Liver (tissue), 10 donors: ENCODE measurements at places on chromosomes 4 and X.

- DNase-seq, result no peak
Measured at GRCh38 chrX:149948016-149948415, 9.7 kb upstream of the EOLA2 start.

GRCh38 chr4:95105112-95105511, 347.4 kb downstream of the BMPR1B start:
- DNase-seq, result no peak

DNA sequence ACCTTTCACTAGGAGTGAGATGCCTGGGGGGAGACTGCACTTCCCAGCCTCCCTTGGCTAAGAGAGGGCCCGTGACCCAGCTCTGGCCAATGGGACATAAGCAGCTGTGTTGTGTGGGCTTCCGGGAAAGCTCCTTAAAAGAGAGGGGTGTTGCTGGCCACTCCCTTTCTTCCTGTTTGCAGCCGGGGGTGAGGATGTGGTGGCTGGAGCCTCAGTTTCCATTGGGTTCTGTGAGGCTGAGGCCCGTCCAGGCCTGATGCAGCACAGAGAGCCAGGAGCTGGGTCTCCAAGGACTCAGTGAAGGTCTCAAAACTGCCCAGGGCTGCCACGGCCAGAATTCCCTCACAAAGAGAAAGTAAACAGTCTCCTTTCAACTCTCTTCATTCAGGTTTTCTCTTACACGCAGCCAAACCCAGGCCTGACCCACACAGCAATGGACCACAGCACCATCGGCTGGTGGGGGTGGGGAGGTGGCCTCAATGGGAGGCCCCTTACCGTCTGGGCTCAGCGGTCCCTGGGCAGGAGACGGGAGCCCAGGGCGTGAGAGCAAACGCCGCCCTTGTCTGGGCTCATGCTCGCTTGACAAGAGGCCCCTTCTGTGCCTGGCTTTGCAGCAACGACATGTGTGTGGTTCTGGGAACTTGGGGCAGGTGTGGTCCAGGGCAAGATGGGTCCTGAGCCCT, 6.6 kb downstream of the NKX1-1 start:
- DNase-seq, result no peak

- DNase-seq, result no peak
Measured at GRCh38 chr4:73603271-73603710, 16.9 kb downstream of the RASSF6 start.

DNA sequence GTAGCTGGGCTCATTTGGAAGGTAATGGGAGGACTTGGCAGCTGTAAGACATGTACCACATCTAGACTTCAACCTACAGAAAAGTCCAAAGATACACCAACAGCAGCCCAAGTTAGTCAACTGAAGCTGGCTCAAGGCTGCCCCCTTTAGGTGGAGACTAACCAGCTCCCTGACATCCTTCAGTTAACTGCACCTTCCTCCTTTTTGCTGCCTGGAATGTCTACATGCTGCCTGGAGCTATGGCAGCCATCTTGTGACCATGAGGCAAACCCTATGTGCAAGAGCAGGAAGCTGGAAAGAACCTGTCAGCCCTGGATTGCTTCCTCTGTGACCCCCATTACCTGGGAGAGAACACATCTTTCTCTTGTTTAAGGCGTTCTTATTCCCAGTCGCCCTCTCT, 25.8 kb downstream of the ARSD start:
- no peak for DNase-seq

DNA sequence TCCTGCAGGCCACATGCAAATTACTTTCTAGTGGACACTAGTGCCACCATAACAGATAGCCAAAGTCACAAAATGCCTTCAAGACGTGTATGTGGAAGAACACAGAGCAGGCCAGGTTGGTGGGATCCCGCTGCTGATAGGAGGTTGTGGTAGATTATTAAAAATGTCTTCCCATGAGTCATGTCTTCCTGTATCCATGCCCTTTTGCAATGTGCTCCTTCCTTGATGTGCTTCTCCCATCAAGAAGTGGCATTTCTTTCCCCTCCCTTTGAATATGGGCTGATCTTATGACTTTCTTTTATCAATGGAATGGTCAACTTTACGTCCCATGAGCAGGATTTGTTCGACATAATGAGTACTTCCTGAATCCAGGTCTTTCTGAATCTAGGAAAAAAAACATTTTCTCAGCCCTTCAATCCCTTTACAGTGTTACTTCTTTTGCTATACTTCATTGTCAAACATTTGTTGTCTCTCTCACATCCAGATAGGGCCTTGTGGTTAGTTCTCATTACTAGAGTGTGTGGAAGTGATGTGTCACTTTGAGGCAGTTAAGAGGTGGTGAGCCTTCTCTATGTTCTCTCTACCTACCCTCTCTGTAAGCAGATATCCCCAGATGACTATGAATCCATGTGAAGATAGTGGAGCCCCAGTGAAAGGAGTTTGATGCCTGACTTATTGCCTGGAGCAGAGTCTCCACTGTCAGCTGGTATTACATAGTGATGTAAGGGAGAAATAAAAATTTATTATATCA, 519.2 kb upstream of the DIPK2B start:
- DNase-seq, result no peak

DNA sequence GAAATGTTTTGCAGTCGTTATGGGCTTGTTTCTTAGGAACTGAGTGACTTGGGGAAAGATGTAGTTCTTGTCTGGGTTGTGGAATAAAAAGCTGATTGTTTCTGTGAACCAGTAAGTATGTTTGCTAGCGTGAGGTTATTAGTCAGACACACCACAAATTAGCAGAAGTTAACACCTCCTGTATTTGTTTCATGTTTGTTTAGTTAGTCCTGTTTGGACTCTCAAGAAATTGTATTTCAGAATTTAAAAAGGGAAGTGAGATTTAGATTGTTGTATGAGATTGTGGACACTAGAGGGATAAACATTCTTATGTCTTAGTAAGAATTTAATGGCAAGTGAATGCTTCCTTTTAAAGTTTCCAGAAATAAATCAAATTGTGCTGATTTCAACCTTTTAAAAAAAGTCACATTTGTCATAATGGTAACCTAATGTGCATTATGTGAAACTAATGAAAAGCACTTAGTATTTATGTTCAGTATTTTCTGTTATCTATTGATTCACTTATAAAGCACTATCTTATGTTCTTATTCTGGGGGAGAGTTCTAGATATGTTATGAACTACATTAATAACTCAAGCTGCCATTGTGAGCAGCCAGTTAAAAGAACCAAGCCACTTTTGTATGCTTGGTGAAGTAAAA, 25.6 kb downstream of the ATP10D start:
- DNase-seq, result no peak

DNA sequence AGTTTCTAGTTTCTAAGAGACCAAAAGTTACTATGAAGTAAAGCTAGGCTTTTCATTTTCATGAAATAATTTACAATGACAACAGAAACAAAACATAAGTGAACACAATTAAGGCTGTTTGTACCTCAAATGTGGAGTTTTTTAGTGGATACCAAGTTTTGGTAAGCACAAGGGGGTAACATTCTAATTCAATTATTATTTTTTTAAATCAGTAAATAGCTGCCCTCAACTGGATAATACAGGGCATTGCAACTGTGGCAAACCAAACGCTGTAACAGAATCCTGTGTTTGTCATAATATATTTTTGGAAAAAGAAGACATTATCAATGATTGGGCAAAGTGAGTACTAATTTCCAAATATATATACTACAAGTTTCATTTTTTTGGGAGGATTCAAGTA, 150.3 kb downstream of the FBXW7 start:
- no peak for DNase-seq

DNA sequence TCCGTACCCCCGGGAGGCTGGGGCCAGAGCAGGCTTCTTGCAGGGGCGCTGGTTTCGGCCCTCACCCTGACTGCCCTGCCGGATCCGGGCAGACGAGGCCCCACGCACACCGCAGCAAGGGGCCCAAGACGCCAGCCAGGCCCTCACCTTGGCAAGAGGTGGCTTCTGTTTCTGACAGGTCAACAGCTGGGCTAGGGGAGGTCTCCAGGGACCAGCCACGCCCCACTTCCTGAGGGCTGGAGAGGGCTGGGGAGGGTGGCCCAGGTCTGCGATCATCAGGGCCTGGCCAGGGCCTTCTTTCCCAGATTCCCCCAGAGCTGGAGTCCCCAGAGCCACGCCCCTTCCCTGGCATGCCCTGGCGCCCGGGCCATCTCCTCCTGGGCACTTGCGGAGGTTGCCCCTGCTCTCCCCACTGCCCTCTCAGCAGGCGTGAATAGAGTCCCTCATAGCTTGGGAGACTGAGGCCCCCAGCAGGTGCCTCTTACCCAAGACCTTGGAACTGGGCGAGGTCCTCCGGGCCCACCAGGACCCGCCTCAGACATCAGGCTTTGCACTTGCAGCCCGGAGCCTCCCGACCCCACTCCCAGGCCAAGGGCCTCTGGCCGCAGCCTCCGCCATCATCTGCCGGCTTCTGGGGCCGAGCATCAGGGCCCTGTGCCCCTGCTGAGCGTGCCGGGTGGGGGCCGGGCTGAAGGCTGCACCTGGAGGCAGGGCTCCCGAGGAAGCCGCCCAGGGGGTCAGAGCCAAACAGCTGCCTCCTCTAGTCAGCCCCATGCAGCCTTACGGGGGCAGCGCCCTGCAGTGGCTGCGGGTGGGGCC, 6.3 kb upstream of the FGFR3 start:
- DNase-seq, result no peak

DNA sequence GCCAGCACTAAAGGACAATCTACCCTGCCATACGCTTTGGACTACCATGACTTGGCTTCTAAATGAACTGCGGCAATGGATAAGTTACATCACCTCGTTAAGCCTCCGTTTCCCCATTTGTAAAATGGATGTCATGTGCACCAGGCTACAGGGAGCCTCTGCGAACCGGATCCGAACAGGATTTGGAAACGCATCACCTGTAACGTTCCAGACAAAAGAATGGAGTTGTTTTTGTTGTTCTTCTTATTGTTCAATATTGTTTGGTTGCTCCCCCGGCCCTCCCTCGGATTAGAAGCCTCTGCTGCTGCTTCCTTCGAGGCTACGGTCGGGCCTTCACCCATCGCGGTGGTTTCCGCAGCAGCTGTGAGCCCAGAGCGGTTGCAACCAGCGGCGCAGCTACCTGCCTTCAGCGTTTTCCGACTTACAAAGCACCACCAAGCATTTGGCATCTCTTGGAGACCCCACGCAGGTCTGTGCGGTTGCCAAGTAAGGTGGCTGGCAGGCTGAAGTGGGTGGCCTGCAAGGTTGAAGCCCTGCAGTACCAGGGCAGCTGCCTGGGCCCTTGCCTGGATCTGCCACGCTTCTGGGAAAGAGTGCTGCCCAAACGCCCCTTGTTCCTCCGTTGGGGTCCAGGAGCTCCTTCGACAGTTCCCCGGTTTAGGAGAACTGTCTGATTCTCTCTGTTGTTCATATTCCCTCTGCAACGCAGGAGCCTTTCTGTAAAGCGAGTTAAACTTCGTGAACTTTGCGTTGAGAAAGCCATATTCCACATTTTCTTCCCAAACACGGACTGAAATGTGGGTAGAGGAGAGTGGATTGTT, 7.1 kb downstream of the NKX3-2 start:
- no peak for DNase-seq

- DNase-seq, result no peak
Measured at GRCh38 chrX:57282568-57282967, 3.9 kb upstream of the FAAH2 start.

DNA sequence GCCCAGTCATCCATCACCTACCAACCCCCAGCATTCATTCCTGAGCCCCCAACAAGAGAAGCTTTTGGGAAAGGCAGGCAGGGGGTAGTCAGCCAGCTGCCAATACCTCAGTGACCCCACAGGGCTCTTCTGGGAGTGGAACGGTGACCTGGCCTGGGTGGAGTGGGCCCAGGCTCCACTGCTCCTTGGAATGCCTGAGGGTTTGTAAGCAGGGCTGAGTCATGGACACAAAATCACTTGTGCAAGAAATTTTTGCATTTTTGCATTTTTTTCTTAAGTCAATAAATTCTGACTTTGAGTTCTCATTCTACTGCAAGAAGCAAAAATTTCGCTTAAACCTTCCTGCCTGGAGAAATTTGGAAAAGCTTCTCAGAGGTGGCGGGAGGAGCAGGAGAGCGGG, 18.5 kb downstream of the SORCS2 start:
- DNase-seq, result no peak

DNA sequence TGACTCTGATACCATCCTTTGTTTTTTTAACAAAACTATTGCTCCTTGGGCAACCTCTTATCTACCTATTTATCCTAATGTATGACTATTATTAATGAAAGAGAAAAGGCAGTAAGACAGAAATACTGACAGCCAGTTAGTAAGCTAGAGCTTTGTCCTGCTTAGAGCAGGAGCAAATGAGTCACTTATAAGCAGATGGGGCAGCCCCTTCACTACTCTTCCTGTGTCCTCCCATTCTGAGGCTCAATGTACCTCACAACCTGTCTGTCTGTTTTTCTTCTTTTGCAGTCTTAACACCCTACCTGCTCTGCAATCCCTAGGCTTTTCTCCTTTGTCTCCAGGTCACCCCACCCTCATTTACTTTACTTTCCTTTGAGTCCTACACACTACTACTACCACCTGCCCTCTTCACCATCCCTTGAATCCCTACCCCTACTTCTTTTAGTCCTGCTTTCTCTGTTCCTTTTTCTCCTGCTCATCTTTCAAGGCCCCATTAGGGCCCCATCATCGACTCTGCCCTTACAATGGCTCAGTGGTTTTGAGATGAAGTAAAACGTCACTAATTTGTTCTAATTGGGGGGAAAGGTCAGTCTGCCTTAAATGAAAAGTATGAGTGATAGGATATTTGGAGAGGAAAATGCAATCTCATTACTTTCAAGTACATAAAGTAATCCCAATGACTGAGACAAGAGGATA, 294.3 kb downstream of the GUCY2F start:
- no peak for DNase-seq

DNA sequence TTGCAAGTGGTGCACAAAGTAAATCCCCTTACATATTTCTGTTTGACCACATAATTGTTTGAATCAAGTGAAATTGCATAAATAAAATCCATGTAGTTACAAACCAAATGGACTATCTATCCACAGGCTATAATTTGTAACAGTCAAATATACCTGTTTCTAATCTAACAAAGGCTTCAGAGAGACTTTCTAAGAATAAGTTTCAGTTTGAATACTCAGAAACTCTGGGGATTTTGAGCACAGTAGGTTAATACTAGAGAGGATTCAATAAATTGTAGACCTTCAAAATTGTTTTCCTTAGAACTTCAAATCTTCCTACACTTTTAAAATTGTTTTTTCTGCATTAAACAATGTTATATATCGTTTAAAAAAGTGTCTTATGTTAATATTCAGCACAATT, 1250.1 kb downstream of the NLGN4X start:
- no peak for DNase-seq

DNA sequence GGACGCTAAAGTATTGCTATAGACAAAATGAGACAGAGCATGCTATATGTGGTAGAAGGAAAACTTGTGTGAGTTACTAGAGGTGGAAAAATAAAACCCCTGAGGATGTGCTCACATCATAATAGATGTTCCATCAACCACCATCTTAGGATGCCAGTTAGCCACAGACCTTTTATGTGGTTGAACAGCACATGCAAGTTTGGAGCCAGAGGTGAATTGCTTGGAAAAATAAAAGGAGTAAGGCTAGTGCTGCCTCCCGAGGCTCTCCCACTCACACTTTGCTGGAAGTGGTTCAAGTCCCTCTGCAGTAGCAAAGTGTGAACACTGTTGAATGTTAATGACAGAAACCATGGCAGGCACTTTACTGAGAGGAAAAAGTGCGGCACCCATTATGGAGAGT, 39.4 kb upstream of the PPARGC1A start:
- DNase-seq, result no peak
